ENCODE measurements at places on chromosomes 4 and X.

- DNase-seq, result no peak
Measured at GRCh38 chr4:72446353-72447055, 122.5 kb downstream of the ADAMTS3 start.

GRCh38 chr4:91280551-91281290 lies 1023.0 kb upstream of the GRID2 start:
- no peak for DNase-seq

GRCh38 chr4:25500626-25501316 lies 123.7 kb downstream of the ANAPC4 start:
- no peak for DNase-seq

DNA sequence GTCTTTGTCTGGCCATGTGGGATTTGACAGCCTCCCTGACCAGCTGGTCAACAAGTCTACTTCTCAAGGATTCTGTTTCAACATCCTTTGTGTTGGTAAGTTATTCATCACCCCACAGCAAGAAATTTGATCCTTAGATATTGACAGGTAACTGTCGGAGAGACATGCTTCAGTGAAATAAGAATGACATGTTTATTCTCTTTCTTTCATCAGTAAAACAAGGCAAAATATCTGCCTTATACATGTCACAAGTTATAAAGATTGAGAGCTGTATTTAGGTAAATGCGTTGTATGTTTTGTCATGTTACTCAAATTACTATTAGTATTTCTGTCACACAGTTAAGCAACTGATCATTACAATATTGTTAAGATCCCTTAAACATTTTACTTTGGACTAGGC lies 46.9 kb downstream of the SEPTIN11 start:
- DNase-seq, result no peak

DNA sequence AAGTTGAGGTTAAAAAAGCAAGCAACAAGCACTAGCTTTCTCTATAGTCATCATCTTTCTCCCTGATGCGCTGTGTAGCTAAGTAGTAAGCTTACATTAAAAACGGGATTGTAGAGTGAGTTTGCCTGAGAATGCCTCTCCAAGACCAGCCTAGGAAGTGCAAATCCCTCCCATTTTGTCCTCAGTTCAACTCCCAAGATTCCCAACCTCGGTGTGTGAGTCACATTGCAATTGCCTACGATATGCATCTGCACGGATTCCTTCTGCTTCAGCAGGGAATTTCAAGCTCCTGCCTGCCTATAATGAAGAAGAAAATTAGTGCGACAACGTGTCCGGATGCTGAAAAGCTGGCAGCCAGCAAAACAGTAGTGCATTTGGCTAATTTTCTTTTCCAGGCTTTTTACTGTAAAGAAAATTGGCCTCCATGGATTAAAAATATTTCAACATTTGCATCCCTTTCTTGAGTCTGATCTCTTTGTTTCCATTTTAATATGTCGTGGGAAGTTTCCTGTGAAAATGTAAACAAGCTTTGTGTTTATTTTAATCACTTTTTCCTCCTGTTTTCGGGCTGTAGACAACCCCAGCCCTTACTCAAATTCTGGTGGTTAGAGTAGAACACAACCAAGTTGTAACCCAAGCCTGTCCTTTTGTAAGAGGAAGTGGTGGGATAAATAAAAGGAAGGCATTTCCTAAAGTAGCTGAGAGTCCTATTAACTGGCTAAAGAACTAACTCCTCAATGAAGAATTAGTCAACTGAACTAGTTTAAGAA lies 58.4 kb upstream of the TET2 start:
- no peak for DNase-seq

- no peak for DNase-seq
Measured at GRCh38 chrX:21565025-21565424, 93.1 kb downstream of the KLHL34 start.

- peak; percentile 30 for DNase-seq
Measured at GRCh38 chr4:1502501-1502886, 96.3 kb upstream of the NKX1-1 start.

GRCh38 chr4:151197247-151197646 lies 79.7 kb upstream of the PRSS48 start:
- no peak for DNase-seq

- DNase-seq, result no peak
Measured at GRCh38 chr4:141810038-141810711, 173.8 kb downstream of the IL15 start.

DNA sequence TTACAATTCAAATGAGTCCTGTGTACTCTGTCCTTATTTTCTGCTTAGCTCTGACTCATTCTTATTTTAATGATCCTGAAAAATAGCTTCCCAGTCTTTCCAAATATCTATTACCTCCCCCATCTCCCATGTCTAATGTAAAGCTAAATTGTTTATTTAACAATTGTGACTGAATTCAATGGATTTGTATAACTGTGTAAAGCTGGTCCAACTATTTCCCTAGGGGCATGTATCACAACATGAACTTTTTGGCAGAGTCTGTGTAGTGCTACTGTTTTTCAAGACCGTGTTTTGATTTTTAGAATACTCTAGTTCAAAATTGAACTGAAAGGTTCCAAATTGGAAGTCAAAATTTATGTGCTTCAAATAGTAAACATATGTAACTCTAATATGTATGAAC lies 67.8 kb downstream of the SPCS3 start:
- no peak for DNase-seq

- no peak for DNase-seq
Measured at GRCh38 chr4:149549911-149550310, 265.7 kb downstream of the IQCM start.

- no peak for DNase-seq
Measured at GRCh38 chr4:84877051-84877833, 89.2 kb downstream of the WDFY3 start.

DNA sequence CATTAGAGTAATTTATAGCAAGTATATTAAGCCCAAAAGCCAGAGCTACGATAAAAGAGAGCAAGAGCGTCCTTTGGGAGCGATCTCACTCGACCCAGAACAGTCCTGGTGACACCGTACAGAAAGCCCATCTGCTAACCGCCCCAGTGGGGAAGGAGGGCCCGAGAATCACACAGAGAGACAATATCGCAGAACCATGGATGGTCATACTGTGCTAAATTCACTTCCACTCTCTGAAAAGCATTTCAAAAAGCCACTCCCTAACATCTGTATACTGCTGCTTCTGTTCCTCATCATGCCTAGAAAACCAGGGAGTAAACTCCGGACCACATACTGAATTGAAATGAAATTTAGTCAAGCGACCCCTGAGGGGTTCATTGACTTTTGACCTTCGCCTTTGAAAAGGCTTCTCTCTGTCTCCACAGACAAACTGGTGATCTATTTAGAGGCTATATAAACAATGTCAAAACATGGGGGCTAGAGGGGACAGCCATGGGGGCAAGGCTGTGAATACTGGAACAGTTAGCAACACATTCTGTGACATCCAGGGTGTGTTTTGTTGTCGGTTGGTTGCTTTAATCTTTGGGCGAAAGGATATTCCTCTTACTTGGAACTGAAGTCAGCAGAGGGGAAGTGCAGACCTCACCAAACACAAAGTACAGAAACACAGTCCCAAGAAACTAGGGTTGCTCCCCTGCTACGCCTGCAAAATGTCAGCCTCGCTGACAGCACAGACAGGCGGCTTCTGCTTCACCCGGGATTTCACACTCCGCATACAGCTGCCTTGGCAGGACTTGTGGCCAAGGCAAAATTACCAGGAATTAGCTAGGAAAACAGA lies 129.0 kb upstream of the RASGEF1B start:
- DNase-seq, result peak; percentile 80

DNA sequence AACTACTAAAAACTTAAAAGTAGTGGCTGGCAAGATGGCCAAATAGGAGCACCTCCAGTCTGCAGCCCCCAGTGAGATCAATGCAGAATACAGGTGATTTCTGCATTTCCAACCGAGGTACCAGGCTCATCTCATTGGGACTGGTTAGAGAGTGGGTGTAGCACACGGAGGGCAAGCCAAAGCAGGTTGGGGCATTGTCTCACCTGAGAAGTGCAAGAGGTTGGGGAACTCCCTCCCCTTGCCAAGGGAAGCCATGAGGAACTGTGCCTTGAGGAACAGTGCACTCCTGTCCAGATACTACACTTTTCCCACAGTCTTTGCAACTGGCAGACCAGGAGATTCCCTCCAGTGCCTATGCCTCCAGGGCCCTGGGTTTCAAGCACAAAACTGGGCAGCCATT lies 311.1 kb downstream of the PAPSS1 start:
- no peak for DNase-seq

- DNase-seq, result no peak
Measured at GRCh38 chr4:6191448-6192130, 8.8 kb downstream of the JAKMIP1 start.

- no peak for DNase-seq
Measured at GRCh38 chr4:16055873-16056272, 27.9 kb downstream of the PROM1 start.

All from left ventricle myocardium superior (tissue), 1 donor.